ENCODE measurements at places on chromosomes 7 and 10.

GRCh38 chr10:78277314-78278057 lies 243.8 kb downstream of the RPS24 start:
- DNase-seq = no peak

DNA sequence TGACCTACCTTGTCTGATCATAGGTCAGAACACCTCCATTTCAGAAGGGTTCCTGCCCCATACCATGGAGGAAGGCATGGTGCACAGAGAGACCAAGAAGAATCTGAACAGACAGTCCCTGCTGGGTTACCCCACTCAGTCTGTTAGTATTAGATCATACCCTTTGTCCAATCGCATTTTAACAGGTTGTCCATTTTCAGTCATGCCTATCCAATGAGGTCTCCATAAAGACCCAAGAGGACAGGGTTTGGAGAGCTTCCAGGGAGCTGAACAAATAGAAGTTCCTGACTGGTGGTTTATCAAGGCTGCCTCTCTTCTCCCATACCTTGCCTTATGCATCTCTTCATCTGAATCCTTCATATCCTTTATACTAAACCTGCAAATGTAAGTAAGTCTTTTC lies 21.2 kb upstream of the SLC16A12 start:
- DNase-seq = no peak

GRCh38 chr7:2140216-2141020 lies 92.3 kb downstream of the MAD1L1 start:
- no peak for DNase-seq

DNA sequence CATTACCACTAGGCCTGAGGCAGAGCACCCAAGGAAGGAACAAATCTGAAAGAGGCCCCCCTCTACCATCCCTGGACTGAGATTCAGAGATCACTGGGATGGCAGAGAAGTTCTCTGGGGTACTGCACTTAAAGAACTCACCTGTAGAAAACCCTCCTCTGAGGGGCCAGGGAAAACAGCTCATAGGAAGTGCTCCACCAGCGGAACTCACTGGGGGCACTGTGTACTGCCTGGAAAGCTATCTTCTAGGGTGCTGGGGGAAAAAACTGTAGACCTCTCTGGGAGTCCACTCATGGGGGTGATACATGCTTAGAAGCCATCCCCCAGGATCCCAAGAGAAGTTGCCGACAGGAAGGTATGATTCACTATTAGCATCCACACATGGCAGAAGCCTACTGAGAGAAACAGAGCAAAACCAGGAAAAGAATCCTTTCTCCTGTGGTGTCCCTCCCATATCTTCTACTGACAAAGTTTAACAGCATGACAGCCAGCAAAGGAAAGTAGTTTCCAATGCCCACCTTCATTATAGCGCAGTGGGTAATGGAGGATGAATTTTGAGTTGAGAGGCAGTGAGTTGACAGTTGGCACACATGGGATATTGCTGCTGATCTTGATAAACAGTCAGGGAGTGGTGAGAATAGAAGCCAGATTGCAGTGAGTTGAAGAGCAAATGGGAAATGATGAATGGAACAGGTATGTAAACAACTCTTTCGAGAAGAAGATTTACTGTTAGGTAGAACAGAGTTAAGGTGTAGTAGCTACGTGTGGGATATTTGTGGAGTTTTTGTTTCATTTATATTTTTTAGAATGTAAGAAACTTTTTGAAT lies 20.9 kb downstream of the ANKIB1 start:
- DNase-seq = no peak

GRCh38 chr10:73798927-73799560 lies 12.4 kb downstream of the NDST2 start:
- DNase-seq = no peak

DNA sequence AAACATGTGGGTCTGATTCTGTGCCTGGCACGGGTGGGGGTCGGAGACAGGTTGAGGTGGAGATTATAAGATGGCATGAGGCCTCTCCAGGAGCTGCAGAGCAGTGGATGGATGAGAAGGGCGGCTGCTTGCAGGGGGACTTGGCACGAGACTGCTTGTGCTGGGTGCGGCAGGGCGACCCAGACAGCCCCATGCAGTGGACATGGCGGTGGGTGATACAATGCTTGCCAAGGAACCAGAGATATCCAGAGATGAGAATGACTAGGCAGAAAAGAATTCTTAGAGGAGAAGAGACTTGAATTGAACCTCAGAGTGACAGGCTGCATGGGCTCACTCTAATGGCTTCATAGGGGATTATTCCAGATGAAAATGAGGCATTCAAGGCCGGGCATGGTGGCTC lies 145.4 kb downstream of the NEURL1 start:
- DNase-seq = no peak

DNA sequence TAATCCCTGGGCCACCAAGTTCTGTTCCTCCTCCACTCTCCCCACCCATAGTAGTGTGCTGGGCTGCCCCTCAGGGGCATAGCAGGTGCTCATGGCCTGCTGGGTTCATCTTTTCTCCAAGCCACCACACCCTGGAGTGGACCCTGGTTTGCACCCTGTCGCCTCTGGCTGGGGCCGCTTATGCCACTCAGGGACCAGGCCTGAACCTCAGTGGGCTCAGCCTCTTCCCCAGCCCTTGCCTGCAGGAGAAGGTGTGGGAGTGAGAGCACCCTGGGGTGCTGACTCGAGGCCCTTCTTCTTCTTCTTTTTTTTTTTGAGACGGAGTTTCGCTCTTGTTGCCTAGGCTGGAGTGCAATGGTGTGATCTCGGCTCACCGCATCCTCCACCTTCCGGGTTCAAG lies 10.2 kb downstream of the CLIP2 start:
- DNase-seq = no peak

DNA sequence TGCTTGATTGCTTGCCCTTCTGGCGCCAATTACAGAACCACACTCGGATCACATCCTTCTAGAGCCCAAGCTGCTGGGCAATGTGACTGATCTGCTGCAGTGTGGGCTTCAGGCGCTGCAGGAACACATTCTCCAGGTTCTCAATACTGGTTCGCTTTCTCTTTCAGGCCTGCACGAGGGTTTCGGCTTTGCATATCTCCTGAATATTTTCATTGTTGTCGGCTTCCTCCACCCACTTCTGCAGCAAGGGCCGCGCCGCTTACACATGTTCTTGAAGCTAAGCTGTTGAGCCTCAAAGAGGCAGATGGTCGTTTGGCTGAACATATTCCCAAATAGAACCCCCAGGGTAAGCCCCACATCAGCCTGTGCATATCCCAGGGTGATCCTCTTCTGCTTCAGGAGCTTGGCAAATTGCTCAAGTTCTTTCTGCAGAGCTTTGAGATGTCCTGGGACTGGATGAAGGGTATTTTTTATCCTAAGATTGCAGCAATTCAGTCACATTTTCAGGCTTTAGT lies 64.6 kb downstream of the HERC4 start:
- no peak for DNase-seq

DNA sequence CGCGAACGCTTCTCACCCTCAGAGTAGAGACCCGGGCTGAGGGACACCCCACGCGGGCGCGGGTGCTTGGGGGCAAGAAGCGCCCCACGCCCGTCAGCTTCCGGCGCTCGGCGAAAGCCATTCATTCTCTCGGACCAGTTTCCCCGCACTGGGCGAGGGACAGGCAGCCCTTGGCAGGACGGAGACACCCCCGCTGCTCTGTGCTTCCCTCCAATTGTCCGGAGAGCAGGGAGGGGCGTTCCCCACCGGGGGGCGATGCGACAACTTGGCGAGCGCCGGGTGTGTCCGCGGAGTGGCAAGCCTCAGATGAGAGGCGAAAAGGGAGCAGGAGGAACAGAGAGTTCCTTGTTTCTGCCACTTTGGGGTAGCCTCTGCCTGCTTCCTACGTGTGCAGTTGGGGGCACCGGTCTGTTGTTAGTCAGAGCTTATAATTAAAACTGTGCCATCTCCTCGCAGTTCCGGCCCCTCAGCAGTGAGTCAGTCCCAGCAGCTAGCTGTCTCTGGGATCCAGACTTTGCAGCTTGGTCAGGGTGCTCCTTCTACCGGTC lies 1.7 kb downstream of the GPR158 start:
- no peak for DNase-seq

DNA sequence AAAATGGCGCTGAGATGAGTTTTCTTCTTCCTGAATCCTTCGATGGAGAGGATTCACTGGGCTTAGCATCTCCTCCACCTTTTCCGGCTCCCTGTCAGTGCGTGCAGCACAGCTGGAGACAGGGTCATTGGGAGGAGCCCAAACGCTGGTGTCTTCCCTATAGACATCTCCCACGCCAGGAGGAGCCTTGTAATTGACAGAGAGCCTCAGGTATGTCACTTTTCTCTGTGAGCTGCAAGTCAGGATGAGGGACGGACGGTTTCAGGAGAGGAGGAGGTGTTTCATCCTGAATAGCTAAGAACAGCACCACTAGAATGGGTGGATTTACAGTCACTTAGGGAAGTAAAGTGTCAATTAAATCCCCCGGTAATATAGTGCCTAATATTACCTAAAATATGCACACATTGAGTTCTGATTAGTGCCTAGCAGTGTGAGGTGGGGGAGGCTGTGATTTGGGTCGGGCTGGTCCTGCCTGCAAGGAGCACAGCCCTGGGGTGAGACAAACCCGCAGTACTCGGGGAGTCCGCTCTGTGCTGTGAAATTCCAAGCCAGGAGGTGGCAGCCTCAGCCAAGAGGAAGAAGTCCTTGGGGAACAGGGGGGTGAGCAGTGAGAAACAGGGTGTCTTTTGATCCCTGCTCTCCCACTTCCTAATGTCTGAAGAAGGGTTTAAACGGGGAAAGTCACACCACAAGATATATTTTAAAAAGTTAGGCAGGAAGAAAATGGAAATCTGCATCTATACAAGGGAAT lies 28.2 kb downstream of the IL15RA start:
- DNase-seq = no peak

DNA sequence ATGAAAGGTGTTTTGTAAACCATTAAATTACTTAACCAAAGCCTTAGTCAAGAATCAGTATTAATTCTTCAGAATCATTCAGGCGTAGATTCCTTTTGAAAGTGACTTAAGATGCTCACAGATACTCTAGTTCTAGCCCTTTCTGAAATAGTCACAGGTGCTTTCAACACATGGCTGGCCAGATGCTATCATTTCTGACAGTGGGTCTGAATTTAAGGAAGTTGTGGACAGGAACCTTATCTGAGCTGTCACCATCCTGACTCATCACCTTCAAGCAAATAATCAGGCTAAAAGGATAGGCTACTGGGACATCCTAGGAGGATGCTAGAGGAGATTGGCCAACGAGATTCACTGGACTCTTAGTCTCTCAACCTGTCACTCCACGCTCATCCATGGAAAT lies 501.5 kb downstream of the LRMDA start:
- no peak for DNase-seq

- DNase-seq = no peak
Measured at GRCh38 chr7:132739271-132739955, 163.1 kb upstream of the PLXNA4 start.

- no peak for DNase-seq
Measured at GRCh38 chr10:48818081-48818480, 121.6 kb downstream of the LRRC18 start.

DNA sequence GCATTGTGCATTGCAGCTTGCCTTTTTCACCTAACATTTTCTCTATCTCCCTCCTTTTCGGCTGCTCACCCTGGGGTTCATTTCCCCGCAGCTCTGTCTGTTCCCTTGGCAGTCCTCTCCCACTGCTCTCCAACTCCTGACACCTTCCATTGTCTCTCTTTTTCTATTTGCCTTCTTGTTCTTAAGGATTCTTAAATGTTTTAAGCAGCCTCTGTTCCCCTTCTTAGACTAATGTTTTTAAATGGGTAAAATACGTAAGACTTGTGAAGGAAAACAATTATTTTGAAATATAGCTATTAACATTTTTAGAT lies 19.4 kb downstream of the BMPR1A start:
- no peak for DNase-seq

- no peak for DNase-seq
Measured at GRCh38 chr7:117385363-117386109, 41.8 kb downstream of the ASZ1 start.

- DNase-seq = no peak
Measured at GRCh38 chr10:48574322-48574796, 30.5 kb downstream of the ARHGAP22 start.

- no peak for DNase-seq
Measured at GRCh38 chr10:49324711-49325110, 25.7 kb downstream of the C10orf71 start.

DNA sequence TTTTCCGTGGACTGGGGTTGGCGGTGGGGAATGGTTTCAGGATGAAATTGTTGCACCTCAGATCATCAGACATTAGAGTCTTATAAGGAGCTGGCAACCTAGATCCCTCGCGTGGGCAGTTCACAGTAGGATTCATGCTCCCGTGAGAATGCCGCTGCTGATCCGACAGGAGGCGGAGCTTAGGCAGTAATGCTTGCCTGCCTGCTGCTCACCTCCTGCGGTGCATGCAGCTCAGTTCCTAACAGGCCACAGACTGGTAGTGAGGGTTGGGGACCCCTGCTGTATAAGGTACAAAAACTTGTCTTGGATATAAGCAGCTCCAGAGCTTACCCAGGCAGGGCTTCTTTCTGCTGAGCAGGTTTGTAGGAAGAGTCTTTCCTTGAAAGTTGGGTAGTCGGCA lies 53.9 kb downstream of the SHH start:
- DNase-seq = no peak

DNA sequence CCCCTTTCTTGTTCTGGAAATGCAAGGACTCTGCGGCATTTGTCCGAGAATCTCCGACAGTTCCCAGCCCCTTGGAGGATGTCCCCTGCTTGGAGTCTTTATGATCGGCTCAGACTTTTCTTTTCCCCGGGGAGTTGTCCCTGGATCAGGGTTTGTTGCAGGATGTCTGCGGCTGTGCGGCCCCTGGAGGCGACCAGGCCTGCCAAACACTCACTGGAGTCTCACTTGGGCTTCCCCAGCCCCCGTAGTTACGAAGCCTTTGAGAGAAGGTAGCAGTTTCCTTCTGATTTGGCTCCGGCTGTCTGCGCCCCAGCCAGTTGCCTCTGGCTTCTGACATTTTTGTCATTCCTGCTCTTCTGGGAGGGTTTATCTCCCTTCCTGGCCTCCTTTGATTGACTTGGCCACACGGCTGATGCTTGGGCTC lies 16.1 kb downstream of the COL26A1 start:
- no peak for DNase-seq

GRCh38 chr7:19000410-19000809 lies 117.0 kb downstream of the TWIST1 start:
- no peak for DNase-seq

GRCh38 chr10:110151971-110152370 lies 55.4 kb upstream of the MXI1 start:
- no peak for DNase-seq

DNA sequence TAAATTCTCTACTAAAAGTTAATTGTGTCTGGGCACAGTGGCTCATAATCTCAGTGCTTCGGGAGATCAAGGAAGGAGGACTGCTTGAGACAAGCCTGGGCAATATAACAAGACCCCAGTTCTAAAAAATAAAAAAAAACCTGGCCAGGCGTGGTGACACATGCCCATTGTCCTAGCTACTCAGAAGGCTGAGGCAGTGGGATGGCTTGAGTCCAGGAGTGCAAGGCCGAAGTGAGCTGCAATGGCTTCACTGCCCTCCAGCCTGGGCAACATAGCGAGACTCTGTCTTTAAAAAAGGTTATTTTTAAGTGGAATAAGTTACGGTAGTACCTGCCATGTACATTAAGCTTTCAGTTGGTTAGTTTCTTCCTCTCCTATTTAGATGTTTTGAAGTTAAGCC lies 28.9 kb downstream of the CDK14 start:
- DNase-seq = no peak

- DNase-seq = no peak
Measured at GRCh38 chr7:117908031-117908795, 35.0 kb upstream of the CTTNBP2 start.

- no peak for DNase-seq
Measured at GRCh38 chr7:134254311-134254710, 62.4 kb downstream of the SLC35B4 start.

- DNase-seq = no peak
Measured at GRCh38 chr10:76433161-76434005, 1002.0 kb downstream of the LRMDA start.

- DNase-seq = no peak
Measured at GRCh38 chr10:6068422-6068821, 6.3 kb upstream of the IL2RA start.
